ENCODE measurements at places on chromosomes 7 and 10.
A peak's percentile ranks its signal among the peaks of the same experiment; 100 is the strongest.

GRCh38 chr10:13672548-13672947 is 85.8 kb downstream of the PRPF18 start:
- no peak for DNase-seq

GRCh38 chr7:95596198-95597063 is at the start of gene PDK4:
PDK4 (minus strand) TSS chr7:95596516; CDS start chr7:95596293, 223 bp downstream.
- DNase-seq: peak; percentile 40

DNA sequence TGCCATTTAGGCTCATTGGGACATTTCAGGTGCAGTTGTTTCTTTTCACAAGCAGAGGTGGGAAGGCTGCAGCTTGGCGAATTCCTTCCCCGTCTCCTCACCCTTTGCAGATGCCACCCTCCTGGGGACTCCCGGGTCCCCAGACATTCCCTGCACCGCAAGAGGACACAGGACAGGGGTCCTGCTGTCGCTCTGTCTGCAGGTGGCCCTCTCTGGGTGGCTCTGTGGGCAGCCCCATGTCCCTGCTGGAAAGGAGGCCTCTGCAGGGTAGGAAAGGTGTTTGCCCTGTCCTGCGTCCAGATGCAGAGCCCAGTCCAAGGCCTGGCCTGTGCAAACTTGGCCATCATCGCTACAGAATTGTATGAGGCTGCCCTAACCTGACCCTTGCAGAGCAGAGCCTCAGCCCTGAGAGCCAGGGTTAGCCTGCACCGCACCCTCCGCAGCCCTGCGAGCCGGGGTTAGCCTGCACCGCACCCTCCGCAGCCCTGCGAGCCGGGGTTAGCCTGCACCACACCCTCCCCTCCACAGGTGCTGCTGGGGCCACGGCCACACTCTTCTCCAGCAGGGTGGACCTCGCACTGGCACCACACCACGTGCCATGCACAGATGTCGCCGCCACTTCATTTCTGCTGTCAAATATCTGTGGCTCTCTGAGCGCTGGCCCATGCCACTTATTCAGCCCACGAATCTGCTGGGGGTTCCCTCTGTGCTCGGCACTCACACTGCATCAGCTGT is 61.0 kb downstream of the CFAP46 start:
- DNase-seq: no peak

- no peak for DNase-seq
These were observed 101.1 kb upstream of the RET start for GRCh38 chr10:42975558-42976340.

DNA sequence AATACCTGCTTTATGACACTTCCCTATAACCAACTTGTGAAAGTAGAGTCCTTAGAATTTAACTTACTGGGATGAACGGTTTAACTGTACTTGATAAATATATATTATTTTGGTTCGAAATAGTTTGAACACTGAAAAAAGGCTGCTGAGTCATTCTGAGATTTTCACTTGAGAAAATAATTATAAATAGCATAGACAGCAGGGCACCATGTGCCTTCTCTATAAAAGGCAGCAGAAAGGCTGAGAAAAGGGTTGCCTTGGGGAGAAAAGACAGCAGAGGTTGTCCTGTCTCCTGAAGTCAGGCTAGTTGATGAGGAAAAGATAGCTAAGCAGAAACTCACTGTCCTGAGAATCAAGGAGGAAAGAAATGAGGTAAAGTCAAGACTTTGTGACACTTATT is 92.4 kb downstream of the CTTNBP2 start:
- DNase-seq: no peak

- no peak for DNase-seq
These were observed 116.4 kb upstream of the NFE2L3 start for GRCh38 chr7:26035552-26035951.

GRCh38 chr7:128827248-128827958 is 2.8 kb upstream of the FLNC start:
- DNase-seq: peak; percentile 79

DNA sequence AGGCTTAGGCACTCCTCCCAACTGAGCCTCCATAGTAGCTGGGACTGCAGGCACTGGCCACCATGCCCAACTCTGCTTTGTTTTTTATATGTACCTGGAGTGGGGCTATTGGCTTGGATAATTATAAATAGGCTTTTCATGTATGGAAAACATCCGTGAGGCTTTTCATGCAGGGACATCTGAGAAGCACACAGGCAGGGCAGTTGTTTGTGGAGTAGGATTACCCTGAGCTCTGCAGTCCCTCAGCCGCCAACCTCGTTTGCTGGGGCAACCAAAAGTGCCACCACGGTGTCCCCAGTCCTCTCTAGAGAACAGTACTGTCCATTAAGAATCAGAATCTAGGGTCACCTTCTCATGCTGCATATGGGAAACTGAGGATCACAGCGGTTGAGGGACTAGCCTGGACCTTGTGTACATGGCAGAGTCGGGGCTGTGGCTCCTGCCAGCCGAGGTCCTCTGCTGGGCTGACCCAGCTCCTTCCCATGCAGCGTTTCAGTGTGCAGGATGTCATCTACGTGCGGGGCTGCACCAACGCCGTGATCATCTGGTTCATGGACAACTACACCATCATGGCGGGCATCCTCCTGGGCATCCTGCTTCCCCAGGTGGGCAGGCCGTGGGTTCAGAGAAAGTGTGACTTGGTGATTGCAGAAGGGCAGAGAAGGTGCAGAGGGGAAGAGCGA is 54.5 kb downstream of the TSPAN15 start:
- DNase-seq: no peak

DNA sequence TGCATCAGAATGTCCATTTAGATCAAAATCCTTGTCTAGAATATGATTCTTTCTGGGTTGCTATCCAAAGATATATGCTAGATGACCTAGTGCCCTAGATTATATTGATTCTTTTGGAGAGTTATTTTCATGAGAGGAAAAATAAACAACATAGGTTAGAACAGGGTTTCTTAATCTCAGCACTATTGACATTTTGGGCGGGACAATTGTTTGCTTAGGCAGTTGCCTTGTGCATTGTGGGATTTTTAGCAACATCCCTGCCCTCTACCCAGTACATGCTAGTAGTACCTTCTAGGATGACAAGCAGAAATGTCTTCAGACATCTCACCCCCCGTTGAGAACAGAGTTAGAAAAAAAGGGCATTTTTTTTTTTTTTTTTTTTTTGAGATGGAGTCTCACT is 25.1 kb upstream of the LAMB1 start:
- DNase-seq: no peak

- no peak for DNase-seq
These were observed 24.5 kb downstream of the CRCP start for GRCh38 chr7:66138994-66139752.

DNA sequence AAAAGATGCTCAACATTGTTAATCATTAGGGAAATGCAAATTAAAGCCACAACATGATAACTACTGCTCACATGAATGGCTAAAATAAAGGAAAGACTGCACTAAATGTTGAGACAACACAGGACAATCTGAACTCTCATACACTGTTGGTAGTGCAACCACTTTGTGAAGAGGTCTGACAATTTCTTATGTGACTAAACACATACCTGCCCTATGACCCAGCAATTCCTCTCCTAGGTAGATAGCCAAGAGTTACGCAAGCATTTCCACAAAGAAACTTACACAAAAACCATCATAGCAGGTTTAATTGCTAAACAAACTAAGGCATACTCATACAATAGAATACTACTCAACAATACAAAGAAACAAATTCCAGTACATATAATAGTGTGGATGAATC is 41.8 kb upstream of the HERPUD2 start:
- no peak for DNase-seq

DNA sequence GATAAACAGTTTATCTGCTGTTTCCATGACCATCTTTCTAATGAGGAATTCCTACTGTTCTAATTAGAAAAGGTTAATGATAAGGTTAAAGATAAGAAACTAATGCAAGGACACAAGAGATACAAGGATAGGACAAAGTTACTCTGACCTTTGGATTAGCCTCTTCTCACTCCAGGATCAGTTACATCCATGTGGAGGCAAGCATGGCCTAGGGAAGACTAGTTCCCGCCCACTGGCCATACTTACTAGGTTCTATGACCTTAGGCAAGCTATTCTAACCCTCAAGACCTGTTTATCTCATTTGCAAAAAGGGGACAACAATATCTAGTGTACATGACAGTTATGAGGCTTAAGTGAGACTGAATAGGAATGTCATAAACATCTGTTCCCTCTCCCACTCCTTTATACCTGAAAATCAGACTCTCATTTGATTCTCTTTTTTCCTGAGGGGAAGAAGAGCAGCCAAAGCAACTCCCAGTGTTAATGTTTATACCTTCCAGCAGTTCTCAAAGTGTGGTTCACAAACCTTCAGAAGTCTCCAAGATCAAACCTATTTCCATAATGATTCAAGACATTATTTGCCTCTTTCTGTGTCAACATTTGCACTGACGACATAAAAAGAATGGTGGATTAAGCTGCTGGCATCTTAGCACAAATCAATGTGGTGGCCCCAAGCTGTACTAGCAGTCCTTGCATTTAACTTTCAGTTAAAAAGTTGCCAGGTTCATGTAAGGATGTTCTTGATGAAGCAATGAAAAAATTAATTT is 72.0 kb downstream of the SRPK2 start:
- DNase-seq: no peak

DNA sequence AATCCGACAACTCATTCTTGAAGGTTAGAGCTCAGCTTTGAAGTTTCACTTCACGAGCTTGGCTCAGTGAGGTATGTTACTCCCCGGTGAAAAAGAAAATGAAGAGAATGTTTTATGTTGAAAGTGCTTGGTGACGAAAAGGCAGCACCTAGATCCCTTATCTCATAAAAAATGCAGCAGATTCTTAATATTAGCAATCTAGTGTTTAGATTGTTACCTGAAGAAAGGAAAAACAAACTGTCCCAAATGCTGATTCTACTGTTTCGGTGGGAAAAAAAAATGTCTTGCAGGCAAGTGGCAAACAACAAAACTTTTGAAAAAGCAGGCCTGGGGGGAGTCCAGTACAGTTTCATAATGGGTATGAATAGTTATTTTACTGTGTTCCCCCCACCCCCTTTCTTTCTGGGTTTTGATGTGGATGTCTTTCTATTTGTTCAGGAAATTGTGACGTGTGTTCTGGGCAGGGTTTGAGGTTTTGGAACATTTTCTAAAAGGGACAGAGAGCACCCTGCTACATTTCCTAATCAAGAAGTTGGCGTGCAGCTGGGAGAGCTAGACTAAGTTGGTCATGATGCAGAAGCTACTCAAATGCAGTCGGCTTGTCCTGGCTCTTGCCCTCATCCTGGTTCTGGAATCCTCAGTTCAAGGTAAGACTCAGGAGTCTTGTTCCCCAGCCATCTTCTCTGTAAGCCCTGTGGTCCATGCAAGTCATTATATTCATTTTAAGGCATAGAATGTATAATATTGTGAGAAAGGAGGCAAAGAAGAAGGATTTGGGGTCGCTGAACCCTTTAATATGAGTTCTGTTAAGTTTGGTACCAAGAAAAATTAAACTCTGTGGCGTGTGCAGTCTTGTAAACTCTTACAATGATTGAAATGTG is at the start of gene SRGN:
Gene SRGN (plus strand): TSS at position 514 of the 881 bp plus-strand sequence. CDS start 55 bp downstream, at position 569.
- no peak for DNase-seq

DNA sequence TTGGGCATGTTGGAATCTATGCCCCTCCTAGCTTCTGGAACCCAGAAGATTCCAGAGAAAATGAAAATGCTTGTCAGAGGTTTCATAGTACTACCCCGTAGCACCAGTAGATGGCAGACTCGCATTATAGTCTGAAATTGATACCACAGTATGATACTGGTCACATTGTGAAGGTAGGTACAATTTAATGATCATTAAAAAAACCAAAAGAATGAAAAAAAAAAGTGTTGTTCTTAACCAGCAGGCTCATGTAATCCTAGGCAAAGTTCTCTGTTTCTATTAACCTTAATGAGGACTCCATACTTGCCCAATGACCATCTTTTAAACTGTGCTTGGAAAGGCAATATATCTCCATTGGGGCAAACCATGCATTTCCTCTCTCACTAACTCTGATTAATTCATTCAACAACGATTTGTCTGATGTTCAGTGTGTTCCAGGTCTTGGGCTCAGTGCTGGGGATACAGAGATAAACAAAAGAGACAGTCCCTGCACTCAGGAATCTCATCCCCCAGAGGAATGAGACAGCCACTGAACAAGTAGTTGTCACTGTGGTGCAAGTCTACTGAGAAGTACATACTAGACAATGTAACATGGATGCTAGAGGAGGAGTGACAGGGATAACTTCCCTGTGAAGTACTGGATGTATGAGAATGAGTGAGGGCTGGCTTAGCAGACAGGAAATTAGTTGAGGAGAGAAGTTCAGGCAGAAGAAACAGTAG is 223.5 kb upstream of the PHYHIPL start:
- DNase-seq: no peak

DNA sequence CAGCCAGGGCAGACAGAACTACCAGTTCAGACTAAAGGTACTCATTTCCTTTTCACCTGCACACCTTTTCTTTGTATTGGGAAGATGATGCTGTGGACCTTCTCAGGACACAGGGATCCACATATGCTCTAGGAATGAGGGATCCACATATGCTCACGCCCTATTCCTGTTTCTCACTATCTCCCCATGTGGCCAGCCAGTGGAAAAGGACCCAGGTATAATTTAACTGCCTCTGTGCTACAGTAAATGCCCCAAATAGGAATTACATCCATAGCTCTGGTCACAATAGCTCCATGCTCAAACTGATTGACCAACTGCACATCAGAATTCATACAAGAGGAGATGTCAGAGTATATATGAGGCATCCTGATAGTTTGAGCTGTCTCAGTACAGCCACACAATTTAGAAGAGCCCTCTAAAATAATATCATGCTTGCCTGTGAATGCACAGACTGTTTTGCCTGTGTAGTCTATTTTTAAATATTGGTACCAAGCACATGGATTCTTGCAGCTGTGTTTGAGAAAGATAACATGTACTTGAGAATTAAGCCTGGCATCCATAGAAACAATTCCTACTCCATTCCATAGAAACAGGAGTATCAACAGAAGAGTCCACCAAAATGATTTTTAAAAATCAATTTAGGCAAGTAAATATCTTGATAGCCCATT is 43.7 kb downstream of the CTTNBP2 start:
- no peak for DNase-seq

- DNase-seq: no peak
These were observed 80.9 kb downstream of the FRMPD2 start for GRCh38 chr10:48193556-48193955.

DNA sequence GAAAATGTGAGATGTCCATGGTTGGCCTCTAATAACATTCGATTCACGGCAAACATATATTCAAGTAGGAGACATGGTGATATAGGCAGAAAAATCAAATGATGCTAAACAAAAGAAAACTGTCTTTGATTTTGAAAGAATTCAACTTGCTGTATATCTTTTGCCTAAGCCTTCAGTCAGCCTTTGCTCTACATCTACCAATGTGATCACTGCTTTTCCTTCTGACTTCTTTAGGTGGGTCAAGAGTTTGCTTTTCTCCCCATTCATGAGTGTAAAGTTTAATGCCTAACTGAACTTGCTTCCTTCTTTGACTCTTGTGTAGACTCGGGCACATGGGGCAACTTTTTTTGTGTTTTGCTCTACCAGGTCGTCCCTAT is 417 bp upstream of the HIF1AN start:
- no peak for DNase-seq

DNA sequence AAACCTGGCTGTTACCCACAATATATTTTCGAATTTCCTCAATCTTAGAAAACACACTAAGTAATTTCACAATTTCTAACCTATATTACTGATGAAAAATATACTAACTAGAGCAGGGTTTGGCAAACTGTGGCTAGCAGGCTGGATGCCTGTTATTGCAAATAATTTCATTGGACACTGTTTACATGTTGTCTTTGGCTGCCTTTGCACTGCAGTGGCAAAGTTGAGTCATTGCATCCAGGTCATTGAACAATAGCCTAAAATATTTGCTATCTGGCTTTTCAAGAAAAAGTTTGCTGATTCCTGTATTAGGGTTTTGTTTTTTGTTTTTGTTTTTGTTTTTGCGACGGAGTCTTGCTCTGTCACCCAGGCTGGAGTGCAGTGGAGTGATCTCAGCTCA is 47.2 kb downstream of the KIF11 start:
- no peak for DNase-seq

Data from ELF-1 (cell line).